Lung (tissue), 17 donors: ENCODE measurements at places on chromosomes 3 and 15.

- no peak for DNase-seq
Measured at GRCh38 chr15:87120555-87120954, 1040.9 kb downstream of the AGBL1 start.

DNA sequence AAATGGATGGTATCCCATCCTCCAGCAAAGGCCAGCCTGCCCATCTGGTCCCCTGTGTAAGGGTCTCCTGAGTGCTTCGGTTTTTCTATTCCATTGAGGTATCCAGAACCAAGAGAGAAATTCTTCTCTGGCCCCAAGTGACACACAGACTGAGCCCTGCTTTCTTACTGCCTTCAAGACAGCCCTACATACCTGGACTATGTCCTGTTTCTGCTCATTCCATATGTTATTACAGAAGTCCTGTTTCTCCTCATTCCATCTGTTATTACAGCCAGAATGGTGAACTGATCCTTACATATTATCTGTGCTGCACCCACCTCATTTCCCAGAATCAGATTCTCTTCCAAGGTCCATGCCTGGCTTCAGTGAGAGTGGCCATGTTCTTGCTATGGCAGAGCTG, 115.2 kb downstream of the DCLK3 start:
- no peak for DNase-seq

GRCh38 chr3:52218026-52218425, 7.4 kb downstream of the TLR9 start:
- DNase-seq = no peak

GRCh38 chr3:172911142-172911541, 160.6 kb downstream of the ECT2 start:
- DNase-seq = no peak

GRCh38 chr3:10738688-10739372, 77.2 kb upstream of the SLC6A11 start:
- peak; percentile 70 for DNase-seq
